Activated CD8-positive, alpha-beta memory T cell treated with anti-CD3 and anti-CD28 coated beads, Interleukin-2, amount 10 ng/mL, durations not matched to agents 7 days and 5 days (primary cell): ENCODE measurements at places on chromosomes 11 and 22. TPM values are rescaled to one million over a fixed set of nuclear protein-coding genes. Genes with fewer than 3 reads are reported as not detected.

- peak; percentile 51 for DNase-seq
These were observed at the start of gene PHLDB1 for GRCh38 chr11:118607401-118608359. Gene PHLDB1, plus strand, starts transcription at chr11:118607615. Its CDS starts 6,222 bp downstream, at chr11:118613837.

- no peak for DNase-seq
These were observed 13.8 kb upstream of the OR51M1 start for GRCh38 chr11:5369789-5370188.

Gene TMEM80
- 26.0 TPM for total RNA-seq

Gene C11orf91
- not detected for total RNA-seq

Gene DUSP8
- total RNA-seq: 1.1 TPM

GRCh38 chr11:1478544-1478943 is 8.0 kb downstream of the MOB2 start:
- no peak for DNase-seq

DNA sequence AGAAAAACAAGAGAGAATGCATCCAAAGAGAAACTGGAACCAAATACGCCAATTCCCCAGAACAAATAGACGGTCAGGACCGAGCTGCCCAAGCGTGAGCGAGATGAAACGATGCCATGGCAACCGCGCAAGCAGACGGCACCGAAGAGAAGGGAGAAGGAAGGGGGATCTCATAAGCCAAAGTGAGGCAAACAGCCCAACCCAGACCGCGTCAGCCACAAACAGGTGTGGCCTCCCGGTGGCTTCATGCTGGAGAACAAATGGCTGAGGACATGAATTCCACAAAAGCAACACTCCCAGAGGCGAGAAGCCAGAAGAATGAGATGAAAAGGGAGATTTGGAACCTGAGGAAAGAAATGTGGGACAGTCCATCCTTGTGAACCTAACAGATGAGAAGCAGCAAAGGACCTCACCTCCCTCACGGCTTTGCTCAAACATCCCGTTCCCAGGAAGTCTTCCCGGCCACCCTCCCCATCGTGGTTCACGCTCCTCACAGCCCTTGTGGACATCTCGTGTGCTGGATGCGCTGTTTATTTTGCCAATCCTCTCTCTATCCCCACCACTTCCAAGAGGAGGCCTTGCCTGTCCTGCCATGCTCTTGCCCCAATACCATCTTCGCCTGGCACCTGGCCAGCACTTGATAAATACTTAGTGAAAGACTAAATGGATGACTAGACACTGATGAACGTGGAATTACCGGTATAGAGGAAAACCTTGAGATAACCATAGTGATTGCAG is 89.1 kb upstream of the RTL6 start:
- no peak for DNase-seq

Gene SHANK3
- 0.05 TPM for total RNA-seq

Gene ZPR1
- total RNA-seq: 66.6 TPM

- no peak for DNase-seq
These were observed 49.8 kb upstream of the SCUBE2 start for GRCh38 chr11:9141186-9141585.

- no peak for DNase-seq
These were observed 4.1 kb upstream of the WDR74 start for GRCh38 chr11:62843466-62843865.

Gene DNAJB7
- total RNA-seq: not detected

DNA sequence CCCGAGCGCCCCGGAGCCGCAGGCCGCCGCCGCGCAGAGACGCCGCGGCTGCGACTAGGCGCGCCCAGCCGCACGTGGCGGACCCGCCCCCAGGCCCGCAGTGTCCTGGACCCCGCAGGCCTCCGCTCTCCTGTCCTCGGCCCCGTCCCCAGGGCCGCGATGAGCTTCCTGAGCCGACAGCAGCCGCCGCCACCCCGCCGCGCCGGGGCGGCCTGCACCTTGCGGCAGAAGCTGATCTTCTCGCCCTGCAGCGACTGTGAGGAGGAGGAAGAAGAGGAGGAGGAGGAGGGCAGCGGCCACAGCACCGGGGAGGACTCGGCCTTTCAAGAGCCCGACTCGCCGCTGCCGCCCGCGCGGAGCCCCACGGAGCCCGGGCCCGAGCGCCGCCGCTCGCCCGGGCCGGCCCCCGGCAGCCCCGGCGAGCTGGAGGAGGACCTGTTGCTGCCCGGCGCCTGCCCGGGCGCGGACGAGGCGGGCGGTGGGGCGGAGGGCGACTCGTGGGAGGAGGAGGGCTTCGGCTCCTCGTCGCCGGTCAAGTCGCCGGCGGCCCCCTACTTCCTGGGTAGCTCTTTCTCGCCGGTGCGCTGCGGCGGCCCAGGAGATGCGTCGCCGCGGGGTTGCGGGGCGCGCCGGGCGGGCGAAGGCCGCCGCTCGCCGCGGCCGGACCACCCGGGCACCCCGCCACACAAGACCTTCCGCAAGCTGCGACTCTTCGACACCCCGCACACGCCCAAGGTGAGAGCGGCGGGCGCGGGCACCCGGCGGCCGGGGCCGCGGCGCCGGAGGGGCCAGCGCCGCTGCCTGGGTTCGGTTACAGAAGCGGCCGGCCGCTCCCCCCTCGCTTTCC is 528 bp downstream of the WEE1 start:
- peak; percentile 51 for DNase-seq

Gene GDPD4
- total RNA-seq: not detected

GRCh38 chr22:35930933-35931332 is 97.7 kb downstream of the RBFOX2 start:
- no peak for DNase-seq

Gene HEPN1
- total RNA-seq: not detected

DNA sequence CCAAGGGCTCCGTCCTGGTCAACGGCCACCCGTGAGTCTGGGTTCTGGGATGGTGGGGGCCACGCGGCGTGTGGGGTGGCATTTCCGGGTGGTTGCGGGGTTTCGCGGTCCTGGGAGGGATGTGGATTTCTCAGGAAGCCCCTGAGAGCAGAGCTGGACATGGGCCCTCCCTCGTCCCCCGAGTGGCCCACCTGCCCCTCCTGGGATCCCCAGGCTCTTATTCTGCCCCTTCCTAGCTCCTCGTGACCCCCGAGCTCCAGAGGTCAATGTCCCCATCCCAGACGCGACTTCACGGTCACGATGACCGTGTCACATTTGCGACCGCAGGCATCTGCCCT is 4.4 kb downstream of the MUC5AC start:
- DNase-seq: no peak

DNA sequence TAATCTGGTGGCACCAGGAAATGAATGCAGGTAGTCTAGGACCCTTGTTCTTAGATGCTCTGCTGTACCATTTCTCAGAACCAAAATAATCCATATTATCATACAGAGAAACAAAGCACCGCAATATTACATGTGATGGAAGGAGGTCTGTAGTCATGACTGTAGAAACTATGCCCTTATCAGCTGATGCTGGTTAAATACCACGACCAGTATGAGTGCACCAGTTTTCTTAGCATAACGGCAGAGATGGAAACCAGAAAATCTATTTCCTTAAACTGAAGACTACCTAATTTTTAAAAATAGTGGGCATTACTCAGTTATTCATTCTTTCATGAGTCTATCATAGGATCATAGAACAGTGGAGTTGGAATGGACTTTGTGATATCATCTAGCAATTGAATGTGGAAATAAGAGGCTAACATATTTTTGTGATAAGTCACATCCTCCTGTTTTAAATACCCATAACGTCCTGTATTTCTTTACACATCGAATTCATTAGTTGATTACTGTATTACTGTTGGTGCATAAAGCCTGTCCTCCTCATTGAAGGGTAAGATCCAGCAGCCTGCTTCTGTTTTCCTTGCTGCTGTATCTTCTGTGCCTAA is 15.1 kb downstream of the JHY start:
- DNase-seq: no peak

Gene MRPL48
- total RNA-seq: 52.0 TPM

GRCh38 chr11:113426686-113427085 is 39.1 kb downstream of the ANKK1 start:
- no peak for DNase-seq

DNA sequence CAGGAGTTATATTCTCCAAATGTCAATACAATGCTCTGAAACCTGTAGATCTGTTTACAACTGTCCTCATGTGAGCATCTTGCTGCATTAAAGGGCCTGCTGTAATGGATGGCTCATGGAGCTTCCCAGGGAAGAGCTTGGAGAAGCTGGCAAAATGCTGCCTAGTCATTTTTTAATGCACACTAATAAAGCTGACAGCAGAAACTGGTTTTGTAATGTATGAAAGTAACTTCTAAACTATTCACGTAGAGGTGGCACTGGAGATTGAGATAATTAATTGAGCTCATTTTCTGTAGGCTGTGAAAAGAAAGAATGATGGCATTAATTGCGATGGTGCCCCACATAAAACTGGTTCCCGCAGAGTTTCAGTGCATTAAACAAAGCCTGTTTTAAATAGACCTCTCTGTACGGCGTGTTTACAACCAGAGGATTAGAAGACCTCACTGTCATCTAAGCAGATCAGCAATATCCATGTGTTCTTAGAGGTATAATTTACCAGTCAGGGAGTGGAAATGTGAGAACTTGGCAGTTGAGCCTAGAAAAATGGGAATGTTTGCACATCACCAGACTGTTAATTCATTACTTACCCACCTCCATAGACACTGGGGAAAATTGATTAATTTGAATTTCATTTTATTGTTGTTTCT is 16.0 kb downstream of the POLA2 start:
- no peak for DNase-seq

Gene HEPACAM
- not detected for total RNA-seq

DNA sequence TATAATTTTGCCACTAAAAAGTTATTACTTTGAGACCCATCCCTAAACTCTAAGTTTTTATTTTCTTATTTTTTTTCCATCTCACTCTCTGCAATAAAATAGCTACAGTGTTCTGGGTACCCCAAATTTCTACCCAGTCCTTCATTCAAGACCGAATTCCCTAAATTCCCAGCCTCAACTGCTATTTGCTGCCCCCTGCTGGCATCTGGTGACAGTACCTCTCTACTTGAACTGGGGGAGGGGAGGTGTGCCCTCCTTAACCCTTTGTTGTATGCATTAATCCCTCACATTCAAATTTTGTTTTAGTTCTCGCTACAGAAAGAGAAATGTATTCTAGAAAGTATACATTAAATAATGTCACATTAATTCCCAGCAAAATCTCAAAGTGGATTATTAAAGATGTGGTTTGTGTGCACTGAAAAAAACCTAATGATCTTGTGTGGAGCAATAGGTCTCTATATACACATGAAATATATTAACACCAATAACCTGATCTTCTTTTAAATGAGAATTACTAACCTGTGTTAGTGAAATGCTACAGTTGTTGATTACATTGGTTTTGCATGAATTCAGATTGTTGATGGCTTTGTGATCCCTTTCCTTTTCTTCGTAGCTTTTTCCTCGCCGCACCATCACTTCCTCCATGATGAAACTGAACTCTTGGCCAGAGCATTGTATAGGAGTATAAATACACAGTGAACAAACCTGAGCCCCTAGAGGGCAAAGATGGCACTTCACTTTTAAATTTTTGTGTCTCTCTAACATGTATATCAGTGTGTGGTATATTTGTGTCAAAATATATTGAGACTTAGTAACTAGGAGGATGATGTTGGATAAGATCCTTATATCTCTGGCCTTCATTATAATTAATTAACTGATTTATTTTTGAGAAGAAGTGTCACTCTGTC is 590.0 kb downstream of the METTL15 start:
- peak; percentile 41 for DNase-seq

DNA sequence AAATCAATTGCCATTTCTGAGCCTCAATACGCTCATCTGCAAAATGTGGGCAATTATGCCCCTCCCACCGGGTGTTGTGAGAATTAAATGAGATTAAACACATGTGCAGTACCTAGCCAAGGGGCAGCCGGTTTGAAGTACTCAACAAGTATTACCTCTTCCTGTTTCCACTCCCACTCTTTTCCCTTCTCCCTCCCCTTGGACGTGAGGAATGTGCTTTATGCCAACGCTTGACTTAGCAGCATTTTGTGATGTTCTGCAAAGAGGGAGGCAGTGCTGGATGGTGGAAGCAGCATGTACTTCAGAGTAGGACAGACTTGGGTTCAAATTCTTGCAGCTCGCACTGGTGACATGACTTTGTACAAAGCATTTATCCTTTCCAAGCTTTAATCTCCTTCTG is 306.0 kb downstream of the BUD13 start:
- no peak for DNase-seq

DNA sequence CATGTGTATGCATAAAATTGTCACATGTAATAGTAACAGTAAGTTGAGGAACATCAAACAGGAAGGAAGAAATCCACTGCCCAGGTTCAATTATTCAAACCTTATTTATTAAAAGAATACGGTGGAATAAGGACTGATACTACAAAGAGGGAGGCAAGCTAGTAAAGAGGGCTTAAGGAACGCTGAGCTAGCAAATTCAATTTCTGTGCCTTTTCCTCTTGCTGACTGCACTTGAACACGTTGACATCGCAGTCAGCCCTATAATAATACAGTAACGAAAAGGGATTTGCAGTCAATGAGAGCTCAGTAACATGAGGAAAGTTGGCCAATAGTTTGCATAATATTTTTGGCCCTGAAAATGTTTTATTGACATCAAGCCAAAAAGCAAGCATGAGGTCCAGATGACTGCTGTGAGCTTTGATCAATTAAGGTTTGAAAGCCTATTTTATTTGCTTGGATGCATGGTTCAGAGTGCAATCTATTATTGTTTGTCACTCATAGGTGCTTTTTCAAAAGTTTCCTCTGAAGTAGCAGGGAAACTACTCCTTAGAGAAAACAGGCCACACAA is 861.8 kb downstream of the LRRC4C start:
- no peak for DNase-seq

Gene NPTXR
- 2.4 TPM for total RNA-seq

- DNase-seq: no peak
These were observed 106.2 kb downstream of the PARVA start for GRCh38 chr11:12483604-12484003.

Gene CACNA1I
- total RNA-seq: 0.30 TPM

DNA sequence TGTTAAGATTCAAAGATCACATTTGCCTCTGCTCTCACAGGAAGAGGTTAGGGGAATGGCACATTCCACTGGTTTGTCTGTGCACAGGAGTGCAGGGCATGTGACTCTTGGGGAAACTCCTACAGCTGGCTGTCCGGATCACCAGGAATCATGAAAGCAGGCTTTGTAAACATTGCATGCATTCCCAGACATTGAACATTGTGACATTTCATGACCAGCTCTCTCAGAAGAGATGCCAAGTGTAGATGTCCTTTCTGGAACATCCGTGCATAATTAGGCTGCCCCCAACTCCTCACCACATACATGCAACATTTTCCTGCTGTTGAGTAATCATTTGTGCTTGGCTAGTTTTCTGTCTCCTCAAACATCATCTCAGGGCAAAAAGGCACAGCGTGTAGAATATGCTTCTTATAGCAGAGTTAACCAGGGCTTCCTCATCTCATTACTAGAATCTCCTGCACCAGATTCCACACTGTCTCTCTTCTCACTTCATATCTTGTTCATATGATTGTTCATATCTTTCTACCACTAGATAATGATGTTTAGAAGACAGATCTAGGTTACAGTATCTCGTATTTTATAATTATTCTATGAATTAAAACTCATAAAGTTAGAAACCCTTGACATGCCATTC is 694.7 kb downstream of the NTM start:
- no peak for DNase-seq
